Urothelium cell line (cell line): ENCODE measurements at places on chromosomes 7 and 10.

GRCh38 chr10:32692174-32692573 is 246.2 kb downstream of the CCDC7 start:
- peak; percentile 83 for DNase-seq

DNA sequence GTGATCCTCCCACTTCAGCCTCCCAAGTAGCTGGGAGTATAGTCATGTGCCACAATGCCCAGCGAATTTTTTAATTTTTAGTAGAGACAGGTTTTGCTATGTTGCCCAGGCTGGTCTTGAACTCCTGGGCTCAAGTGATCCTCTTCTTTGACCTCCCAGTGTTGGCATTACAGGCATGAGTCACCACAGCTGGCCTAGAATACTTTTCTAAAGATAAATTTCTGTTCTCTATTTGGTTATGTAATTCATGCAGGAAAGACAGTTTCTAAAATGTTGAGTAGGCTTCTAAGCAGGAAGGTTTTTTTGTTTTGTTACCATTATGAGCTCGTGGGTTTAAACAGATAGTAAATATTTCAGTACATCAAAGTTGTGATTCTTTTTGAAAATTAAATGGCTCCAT is 5.0 kb downstream of the RBAK start:
- DNase-seq = no peak

DNA sequence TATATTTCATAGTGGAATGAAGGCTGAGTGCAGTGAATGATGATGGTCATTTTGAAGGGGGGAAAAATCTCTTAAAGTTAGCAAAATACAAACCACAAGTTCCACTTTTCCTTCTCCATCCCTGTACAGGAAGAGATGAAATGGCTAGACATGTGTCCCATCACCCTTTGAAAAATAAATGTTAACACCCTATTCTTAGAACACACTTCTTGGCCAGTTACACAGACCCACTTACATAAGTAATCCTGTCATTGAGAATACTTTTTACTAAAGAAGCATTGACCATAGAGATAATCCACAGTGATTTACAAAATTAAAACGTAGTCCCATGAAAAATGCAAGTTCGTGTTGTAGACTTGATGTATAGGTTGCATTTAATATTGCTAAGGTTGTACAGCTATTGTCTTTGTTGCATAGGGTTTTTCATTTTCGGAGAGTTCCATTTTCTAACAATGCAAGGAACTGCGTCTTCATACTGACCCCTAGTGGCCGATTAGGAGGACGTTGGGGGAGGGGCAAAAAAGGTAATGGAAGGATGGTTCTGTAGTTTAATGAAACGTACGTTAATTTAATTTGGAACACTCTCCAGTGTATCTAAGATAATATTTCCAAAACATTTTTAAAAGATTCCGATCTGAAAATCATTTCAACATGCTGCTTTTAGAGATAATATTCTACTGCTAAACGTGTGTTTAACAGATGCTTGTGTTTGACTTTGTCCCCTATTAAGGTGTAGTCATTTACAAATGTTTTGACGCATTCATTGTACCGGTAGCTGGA is 60.9 kb downstream of the ARMC3 start:
- DNase-seq = peak; percentile 41

GRCh38 chr7:55513868-55514267 is 58.4 kb downstream of the VOPP1 start:
- no peak for DNase-seq

DNA sequence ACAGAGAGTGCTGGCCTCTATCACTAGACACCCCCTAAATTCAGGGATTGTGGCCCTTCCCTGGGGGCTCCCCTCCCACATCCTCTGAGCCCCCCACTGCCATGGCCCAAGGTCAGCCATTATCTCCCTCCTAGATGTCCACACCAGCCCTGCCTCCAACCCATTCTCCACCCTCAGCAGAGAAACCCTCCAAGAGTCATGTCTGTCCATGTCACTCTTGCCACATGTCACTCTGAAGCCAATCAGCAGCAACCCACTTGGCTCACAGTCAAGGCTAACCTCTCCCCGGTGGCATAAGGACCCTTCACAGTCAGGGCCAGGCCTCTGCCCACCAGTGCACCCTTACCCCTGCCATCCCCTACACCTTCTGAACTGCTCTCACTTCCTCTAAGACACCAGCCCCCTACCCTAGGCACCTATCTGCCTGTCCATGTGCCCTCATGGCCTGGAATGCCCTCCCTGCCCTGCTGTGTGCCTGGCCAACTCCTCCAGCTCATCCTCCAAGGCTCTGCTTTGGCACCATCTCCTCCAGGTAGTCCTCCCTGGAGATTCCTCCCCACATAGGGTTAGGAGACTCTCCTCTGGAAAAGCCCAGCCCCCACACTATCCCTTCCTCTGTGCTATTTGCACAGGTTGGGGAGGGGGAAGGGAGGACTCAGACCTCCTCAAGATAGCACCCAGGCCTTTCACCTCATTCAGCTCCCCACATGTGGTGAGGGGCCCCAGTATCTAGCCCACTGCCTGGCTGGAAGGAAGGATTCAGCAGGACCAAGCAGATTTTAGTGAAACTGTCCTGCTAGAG is 83.7 kb downstream of the GRID1 start:
- DNase-seq = no peak

GRCh38 chr10:65846541-65846940 is 1079.3 kb upstream of the LRRTM3 start:
- DNase-seq = no peak

GRCh38 chr10:86749854-86750253 is 6.6 kb upstream of the BMPR1A start:
- DNase-seq = no peak

- DNase-seq = no peak
Observed at GRCh38 chr10:63522995-63523394, 1.8 kb downstream of the REEP3 start.

- DNase-seq = no peak
Observed at GRCh38 chr7:88301924-88302323, 4.8 kb downstream of the STEAP4 start.

GRCh38 chr7:120097774-120098173 is 175.2 kb upstream of the KCND2 start:
- no peak for DNase-seq

GRCh38 chr7:19401461-19401860 is 256.2 kb upstream of the FERD3L start:
- DNase-seq = no peak

- DNase-seq = no peak
Observed at GRCh38 chr10:129123428-129123827, 343.6 kb upstream of the MGMT start.
